ENCODE measurements at places on chromosomes 6 and 20. TPM values are rescaled to one million over a fixed set of nuclear protein-coding genes. Genes with fewer than 3 reads are reported as not detected.

Gene C20orf204
- polyA plus RNA-seq = 0.43 TPM

Gene CTCFL
- polyA plus RNA-seq = 3.4 TPM

Gene ECT2L
- 0.28 TPM for polyA plus RNA-seq

Gene IL20RA
- 1.7 TPM for polyA plus RNA-seq

Gene PLTP
- 133 TPM for polyA plus RNA-seq

Gene BPIFA2
- polyA plus RNA-seq = 0.17 TPM

Gene CALHM6
- 2.7 TPM for polyA plus RNA-seq

Gene HCRTR2
- polyA plus RNA-seq = 0.41 TPM

Gene MAPK13
- polyA plus RNA-seq = 18.7 TPM

Gene RPS18
- 3,817 TPM for polyA plus RNA-seq
